LHCN-M2 (cell line): ENCODE measurements at places on chromosomes 2 and 18.
A peak's percentile ranks its signal among the peaks of the same experiment; 100 is the strongest.

GRCh38 chr18:3120356-3120755 lies 99.4 kb downstream of the MYOM1 start:
- DNase-seq = no peak

DNA sequence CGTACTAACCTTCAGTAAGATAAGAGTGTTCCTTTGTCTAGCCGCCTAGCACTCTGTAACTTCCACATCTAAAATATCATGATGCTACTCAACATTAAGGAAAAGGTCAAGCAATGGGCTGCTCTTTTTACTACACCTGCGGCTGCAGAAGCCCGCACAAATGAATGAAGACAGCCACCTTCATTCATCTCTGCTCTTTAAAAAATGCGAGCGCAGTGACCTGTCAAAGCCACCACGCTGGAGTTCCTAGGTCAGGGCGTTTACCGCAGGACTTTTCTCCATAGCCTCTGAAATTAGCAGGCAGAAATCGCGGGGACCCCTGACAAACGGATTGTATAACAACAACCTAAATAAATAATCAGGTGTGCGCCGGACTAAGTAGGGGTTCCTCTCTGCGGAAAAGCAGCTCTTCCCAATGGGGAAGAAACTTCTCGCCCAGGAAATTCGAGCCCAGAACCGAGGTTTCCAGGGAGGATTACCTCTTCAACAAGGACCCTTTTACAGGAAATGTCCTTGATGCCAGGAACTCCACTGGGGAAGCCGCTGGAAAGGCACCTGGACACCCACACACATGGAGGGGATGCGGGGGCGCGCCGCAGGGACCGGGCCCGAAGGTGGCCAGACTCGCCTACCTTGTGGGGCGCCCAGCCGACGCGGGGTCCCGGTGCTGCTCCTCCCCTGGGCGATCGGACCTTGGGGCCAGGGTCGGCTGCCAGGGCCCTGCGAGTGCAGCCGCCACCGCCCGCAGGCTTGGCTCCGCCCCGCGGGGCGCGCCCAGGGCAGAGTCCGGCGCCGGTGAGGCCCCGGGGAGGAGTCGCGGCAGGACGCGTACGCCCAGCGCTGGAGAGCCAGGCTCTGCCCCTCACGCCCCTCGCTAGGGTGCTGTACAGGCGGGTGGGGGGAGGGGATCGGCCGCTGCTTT lies at the start of gene CCDC68:
TSS of gene CCDC68 (minus strand) at position 758 of the 922 bp plus-strand sequence. CDS start 16,670 bp downstream, outside the sequence.
- no peak for DNase-seq

- DNase-seq = no peak
These were observed 79.0 kb downstream of the CRACDL start for GRCh38 chr2:98857001-98857400.

GRCh38 chr2:84388133-84388532 lies 70.9 kb downstream of the SUCLG1 start:
- peak; percentile 2 for DNase-seq

DNA sequence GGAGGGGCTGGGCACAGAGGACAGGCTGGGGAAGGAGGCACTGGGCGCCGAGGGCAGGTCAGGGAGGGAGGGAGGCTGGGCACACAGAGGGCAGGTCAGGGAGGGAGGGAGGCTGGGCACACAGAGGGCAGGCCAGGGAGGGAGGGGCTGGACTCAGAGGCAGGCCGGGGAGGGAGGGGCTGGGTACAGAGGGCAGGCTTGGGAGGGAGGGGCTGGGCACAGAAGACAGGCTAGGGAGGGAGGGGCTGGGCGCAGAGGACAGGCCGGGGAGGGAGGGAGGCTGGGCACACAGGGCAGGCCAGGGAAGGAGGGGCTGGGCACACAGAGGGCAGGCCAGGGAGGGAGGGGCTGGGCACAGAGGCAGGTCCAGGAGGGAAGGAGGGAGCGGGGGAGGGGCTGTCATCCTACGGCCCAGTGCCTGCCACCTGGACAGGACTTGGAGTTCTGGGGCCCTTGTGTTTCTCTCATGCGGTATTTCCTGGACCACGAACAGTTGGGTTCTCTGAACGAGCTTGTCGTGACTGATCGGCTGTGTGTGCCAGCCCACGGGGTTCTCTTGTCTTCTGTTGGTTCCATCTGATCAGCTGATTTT lies 46.7 kb upstream of the KCNG2 start:
- no peak for DNase-seq

DNA sequence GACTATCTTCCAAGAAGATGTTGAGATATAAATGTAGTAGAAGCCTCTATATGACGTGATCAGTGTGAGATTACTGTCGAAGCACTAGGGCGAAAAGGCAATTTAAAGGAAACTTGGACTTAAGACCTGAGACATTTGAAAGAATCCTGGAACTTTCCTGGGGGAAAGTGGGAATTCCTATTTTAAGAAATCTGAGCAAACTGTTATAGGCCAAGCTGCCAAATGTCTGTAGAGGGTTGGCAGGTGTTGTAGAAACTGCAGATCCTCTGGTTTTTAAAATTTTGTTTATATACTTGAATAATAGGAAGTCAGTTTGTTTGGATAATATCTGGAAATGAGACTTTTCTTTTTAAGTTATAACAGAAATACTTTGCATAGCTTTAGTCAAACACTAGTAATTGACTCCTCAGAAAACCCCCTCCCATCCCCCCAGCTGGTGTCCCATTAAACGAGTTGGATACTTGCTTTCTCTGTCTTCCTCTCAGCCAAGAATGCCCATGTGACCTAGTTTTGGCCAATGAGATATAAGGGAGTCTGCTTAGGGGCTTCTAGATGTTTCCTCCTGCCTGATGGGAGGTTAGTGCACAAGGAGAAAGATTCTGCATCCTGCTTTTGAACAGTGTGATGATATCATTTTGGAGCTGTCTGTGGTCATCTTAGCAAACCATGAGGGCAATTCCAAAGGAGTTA lies 61.2 kb downstream of the MOGAT1 start:
- DNase-seq = no peak

DNA sequence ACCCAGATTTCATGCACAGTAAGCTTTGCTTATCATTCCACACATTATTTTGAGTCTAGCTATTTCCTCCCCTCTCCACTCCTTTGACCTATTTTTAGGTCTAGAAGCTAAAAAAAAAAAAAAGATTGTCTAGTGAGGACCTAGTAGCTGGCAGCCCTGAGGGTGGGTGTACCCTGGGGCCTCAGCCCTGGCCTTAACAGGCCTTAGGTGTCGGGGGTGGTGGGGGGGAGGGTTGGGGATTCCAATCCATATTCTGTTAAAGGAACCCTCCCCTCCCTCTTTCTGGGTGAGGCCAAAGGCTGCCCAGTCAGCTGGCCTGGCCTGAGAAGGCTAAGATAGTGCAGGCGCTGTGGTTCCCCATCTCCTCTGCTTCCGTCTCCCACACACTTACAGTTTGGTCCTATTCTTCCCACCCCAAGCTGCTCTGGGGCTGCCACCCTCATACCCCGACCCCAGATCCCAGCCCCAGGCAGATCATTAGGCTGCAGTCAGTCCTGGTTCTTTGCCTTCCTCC lies 65.5 kb upstream of the HK2 start:
- no peak for DNase-seq

DNA sequence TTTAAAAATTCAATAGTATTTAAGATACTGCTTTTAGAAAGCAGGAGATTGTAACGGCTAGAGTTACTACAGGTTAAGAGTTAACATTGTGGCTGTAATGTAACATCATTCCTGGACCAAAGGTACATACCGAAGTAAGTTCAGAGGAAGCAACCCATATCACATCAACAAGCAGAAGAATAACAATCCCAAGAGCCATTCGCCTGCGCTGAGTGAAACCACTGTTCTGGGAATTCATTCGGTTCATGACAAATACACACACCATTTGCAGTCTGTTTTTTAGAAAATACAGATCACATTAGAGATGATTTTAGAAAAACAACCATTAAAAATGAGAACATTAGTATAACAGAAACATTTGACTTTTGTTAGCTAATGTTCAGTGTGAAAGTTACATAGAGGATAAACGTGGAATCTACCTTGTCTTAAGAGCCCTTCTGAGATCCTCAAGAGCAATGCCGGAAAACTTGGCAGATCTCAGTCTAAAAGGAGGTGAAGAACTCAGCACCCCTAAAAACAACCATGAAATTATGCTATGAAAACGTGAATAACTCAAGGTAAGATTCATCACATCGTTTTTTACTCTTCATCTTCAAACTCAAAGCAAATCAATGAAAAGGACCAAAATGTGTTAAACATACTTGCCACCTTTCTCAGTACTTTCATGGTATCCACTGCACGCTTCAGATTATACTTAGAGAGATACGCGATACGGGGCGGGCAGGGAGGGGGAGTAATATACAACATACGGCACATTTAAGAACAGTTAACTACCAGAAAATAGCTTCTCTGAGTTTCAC lies 1.2 kb downstream of the SLC35F5 start:
- DNase-seq = peak; percentile 26

- no peak for DNase-seq
These were observed 7.4 kb upstream of the ACYP2 start for GRCh38 chr2:54107903-54108615.

DNA sequence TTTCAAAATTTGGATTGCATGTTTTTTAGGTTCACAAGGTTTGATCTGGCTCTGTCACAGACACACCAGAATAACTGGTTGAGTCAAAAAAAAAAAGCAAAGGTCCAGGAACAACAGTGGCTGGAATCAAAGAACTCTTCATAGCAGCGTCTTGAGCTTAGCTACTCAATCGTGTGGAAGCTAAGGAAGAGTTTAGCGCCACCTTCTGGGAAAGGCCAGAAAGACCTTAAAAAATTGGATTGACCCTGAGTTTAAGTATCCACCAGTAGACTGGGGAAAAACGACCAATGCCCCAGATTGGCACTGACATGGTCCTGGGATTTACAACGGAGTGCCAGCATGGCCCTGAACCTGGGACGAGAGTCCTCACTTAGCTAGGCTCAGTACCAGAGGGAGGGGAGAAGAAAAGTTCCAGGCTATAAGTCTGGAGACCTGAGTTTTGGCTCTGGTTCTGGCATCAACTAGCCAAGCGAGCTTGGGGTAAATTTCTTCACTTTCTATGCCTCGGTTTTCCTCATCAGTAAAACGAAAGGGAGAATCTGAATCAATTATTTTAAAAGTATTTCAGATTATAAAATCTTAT lies 71.1 kb upstream of the TFCP2L1 start:
- peak; percentile 74 for DNase-seq

- peak; percentile 43 for DNase-seq
These were observed 26.0 kb downstream of the CTAGE1 start for GRCh38 chr18:22391407-22392345.

DNA sequence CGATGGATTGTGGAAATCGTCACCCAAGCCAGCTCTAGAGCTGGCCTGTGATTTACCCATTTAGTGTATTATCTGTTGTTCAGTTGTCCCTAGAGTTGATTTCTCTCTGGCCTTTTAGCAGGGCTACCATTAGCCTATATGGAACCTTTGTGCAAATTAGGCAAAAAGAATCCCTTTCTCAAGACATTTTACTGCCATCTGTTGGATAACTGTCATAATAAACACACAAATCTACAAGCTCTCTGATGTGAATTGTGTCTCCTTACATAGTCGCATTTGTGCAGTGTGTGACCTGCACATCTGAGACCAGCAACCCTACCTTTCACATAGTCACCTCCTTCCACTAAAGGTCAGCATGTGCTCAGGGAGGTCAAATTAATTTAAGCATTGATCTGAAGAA lies 34.0 kb downstream of the LOXHD1 start:
- DNase-seq = peak; percentile 11

DNA sequence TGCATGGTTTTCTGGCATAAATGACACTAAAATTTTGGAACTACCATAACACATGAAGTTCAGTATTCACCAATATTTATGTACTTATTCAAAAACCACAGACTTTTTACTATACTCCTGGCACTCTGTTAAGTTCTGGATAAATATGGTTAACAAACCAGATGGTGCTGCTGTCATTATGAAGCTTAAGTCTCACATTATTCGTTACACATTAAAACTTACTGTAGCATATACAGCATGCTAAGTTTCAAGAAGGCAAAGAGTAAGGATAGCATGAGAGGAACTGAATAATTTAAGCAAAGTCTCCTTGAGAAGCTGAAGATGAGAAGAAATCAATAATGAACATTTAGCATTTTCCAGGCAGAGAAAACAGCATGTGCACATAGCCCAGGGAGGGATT lies 929.5 kb downstream of the NRXN1 start:
- no peak for DNase-seq

DNA sequence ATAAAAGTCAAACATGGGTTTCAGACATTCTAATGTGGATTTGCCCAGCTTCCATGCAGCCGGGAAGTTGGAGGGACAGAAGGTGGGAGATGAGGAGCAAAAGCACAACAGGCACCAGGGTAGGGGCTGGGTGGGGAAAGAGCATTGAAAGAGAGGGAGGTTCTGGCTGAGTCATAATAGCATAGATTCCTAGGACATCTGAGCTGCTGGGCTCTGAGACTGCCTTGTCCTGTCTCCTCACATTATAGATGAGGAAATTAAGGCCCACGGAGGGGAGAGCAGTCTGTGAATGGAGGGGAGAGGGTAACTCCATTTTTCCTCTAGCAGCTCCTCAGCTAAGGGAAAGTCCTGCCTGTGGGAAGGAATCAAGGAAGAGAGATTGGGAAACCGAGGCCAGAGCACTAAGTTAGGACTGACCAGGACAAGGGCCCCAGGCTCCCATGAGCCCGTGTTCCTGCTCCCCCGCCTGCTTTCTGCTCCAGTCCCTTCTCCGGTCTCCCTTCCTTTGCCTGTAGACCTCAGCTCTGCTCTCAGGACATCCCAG lies 26.2 kb downstream of the SH2D6 start:
- DNase-seq = peak; percentile 54

DNA sequence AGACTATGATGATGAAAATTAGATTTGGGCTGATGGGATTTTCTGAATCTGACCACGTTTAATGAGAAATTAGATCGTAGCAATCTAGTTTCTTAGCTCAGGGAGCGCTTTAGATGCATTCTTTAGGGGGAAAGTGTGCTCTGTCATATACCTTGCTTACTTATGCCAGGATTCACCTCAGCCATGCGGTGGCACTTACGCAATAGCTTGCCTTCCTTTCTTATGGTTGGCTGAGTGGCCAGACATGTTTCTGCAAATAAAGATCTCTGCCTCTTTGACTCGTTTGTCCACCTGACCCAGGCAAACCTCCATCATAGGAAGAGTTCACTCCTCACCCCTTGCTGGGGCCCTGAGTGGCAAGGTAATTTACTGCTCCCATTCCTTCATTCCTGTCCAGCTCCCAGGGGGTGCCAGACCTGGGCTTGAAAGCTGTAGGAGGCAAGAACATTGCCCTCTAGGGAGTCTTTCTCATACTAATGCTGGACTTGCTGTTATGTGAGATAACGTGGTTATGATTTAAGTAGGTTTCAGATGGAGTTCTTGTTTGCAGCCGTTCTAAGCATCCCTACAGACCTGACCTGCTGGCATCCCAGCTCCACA lies 57.1 kb downstream of the FBLN7 start:
- no peak for DNase-seq

GRCh38 chr18:49911427-49911826 lies 98.1 kb upstream of the ACAA2 start:
- no peak for DNase-seq

DNA sequence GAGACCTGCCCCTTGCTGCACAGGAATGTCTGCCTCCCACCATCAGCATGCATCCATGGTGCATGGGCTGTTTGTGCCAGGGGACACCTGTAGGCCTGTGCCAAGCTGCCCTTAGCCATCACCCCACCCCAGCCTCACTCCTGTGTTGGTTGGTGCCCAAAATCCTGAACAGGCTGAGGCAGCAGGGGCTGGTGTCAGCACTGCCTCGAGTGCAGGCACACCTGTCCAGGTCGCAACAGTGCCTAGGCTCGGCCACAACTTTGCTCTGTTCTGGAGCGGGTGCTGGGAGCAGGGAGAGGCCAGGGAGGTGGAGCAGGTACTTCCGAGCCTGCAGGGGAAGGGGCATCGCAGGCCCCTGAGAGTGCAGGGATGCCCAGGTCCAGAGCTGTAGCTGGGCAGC lies 69.1 kb downstream of the SRBD1 start:
- no peak for DNase-seq
